HS-5 (cell line): ENCODE measurements at places on chromosomes 4 and X.
A peak's percentile ranks its signal among the peaks of the same experiment; 100 is the strongest.

DNA sequence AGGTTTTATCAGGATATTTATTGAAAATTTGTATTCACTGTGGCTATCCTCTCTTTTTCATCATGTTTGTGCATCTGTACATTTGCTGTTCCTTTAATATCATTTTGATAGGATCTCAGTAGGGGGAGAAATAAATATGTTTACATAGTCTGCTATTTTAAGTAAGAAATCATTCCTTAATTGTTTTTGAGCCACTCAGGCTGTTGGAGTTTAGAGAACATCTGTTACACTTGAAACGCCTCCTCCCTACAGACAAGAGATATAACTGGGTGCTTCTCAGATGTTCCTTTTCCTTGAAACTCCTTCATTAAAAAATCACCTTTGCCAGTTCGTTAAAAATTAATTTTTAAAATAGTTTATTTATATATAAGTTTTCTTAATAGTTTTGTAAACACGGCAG lies 59.4 kb downstream of the QRFPR start:
- no peak for DNase-seq

GRCh38 chrX:50497114-50497513 lies 26.5 kb upstream of the DGKK start:
- no peak for DNase-seq

GRCh38 chr4:64584125-64584524 lies 174.9 kb upstream of the TECRL start:
- no peak for DNase-seq

DNA sequence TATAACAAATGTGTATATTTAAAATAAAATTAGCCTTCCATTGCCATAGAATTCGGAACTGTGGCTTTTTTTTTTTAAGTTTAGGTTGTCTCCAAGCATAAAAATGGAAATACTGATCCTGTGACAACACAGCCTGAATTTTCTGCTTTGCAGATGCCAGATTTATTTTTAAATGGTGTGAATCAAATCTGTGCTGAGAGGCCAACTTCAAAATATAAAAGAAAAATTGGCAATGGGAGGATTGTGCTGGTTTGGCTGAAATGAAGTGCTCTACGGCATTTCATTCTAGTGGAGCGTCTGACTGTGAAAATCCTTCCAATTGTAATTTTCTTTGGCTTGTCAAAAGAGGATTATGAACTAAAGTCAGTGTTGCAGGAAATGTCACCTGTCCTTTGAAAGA lies 580.3 kb upstream of the ZFP42 start:
- no peak for DNase-seq

DNA sequence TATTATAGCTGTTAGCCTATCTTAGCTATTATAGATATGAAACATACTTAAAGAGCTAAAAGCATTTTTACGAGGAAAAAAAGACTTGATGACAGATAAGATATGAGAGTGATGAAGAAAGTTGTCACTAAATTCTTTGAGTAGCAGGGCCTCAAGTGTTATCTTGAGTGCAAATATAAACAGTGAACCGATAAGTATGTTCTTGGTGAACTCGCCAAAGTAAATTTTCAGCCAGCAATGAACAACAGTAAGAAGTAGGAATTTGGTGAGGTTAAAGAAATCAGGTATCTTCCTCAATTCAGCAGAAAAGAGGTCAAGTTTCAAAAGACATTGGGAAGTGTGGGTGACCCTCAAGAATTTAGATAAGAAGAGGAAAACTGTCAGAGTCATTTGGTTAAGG lies 471.8 kb upstream of the FTHL17 start:
- no peak for DNase-seq

DNA sequence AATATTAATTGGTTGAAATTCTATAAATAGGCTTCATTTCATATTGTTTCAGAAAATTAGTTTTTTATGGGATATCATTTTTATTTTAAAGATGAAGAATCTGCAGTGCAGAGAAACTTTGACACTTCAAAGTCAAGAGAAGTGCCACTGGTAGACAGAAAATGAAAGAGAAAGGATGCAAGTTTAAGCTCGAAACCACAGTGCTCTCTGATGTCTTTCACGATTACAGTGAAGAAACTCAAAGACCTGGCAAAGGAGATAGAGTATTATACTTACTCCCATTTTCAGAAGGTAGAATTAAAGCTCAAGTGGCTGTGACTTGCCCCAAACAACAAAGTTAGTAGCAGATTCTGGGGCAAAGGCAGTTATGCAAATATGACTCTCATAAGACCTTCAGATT lies 745.4 kb downstream of the TECRL start:
- DNase-seq, result no peak

DNA sequence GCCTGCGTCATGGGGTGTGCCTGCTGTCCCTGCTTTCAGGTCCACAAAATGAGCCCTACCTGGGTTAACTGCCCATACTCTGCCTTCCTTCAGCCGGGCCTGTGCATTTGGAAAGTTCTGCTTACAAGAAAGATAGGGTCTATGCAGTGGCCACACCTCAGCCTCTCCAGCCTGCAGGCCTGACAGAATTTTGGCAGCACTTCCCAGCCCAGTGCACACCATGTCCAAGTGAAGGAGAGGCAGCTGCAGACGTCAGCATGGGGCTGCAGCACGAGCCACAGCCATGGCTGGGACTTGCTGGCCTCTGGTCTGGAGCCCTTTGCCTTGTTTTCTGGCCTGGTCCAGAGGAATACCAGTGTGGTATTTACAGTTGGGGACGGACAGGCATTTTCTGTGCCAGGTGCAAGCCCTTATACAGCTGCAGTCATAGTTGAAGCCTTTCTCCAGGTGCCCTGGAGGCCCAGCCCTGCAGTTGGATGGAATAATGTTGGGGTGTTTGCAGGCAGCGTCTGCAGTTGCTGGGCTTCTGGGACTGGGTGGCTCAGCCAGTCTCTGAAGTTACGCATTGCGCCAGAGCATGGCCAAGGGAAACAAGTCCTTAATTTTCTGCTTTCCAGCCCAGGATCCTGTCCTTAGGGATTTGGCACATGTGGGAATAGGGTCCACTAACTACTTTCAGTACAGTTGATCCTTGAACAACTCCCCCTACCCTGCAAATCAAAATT lies 26.2 kb downstream of the JADE1 start:
- no peak for DNase-seq

GRCh38 chr4:80333121-80333520 lies 2.4 kb upstream of the CFAP299 start:
- DNase-seq, result no peak

GRCh38 chrX:44705817-44706551 lies 137.8 kb upstream of the DUSP21 start:
- DNase-seq, result no peak

GRCh38 chr4:84496331-84496705 lies 2.8 kb downstream of the NKX6-1 start:
- DNase-seq, result no peak

GRCh38 chr4:26105815-26106699 lies 192.0 kb downstream of the SMIM20 start:
- no peak for DNase-seq

GRCh38 chr4:6674500-6675149 lies 19.1 kb upstream of the S100P start:
- no peak for DNase-seq

DNA sequence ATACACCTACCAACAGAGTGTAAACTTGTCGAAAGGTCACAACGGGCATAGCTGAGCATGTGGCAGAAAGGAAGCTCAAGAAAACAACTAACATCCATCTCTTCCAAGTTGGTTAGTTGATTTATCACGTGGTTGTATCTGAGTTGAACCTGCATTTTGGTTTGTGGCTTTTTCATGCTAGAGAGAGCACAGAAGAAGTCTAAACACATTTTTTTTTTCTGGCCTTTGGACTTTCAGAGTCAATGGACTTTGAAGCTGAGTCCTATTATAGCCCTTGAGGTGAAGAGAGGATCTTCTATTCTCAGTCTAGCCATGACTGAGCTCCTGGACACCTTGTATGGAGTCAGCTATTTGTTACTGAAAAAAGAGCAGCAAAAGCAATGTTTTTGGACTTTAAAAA lies 150.6 kb upstream of the TRPC5 start:
- no peak for DNase-seq

- no peak for DNase-seq
Measured at GRCh38 chr4:123750044-123750443, 353.4 kb downstream of the SPRY1 start.

- DNase-seq, result no peak
Measured at GRCh38 chrX:47956016-47956415, 47.8 kb downstream of the ZNF182 start.

- peak; percentile 53 for DNase-seq
Measured at GRCh38 chrX:39903937-39904336, 193.8 kb downstream of the BCOR start.

DNA sequence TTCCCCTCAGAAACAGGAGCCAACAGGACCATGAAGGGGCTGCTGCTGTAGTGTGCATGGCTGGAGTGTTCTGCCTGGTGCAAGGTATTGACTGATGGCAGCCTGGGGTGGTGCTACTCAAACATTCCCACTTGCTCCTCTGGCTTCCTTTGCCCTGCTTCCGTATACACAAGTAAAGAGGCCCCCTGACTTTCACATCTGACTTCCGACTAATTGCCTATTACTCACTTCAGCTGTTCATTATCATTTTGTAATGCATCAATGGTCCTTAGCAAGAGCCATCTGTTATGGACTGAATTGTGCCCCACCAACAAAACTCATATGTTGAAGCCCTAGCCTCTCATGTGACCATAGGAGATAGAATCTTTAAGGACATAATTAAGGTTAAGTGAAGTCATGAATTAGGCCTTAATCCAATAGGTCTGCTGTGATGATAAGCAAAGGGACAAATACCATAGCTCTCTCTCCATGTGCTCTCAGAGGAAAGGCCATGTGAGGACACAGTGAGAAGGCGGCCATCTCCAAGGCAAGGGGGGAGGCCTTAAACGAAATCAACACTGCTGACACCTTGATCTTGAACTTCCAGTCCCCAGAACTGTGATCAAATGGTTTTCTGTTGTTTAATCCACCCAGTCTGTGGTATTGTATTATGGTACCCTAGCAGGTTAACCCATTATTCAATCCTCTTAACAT lies 122.5 kb upstream of the CLNK start:
- DNase-seq, result no peak

- no peak for DNase-seq
Measured at GRCh38 chr4:88911246-88912212, 145.5 kb downstream of the FAM13A start.

DNA sequence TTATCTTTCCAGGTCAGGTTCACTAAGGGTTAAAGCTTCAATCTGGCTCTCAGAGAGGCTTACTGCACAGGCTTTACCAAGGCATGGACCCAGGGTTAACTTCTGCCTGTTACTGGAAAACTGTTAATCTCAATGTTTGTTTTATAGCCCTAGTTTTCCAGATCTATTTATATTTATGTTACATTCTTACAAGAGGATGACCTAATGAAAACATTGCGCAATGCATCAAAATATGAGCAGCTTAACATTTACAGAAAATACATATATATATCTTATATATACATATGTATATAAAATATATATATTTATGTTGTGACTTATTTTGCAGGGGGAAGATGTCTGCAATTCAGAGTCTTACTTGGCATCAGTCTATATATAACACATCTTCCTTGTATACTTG lies 112.3 kb downstream of the PCDH19 start:
- DNase-seq, result no peak

GRCh38 chr4:98151145-98151924 lies 8.1 kb upstream of the STPG2 start:
- no peak for DNase-seq

GRCh38 chr4:145804116-145804515 lies 124.2 kb downstream of the C4orf51 start:
- peak; percentile 65 for DNase-seq
